Activated naive CD8-positive, alpha-beta T cell treated with anti-CD3 and anti-CD28 coated beads, Interleukin-2, amount 50 U/mL, for 24 hours (primary cell): ENCODE measurements at places on chromosomes 2 and 18.

DNA sequence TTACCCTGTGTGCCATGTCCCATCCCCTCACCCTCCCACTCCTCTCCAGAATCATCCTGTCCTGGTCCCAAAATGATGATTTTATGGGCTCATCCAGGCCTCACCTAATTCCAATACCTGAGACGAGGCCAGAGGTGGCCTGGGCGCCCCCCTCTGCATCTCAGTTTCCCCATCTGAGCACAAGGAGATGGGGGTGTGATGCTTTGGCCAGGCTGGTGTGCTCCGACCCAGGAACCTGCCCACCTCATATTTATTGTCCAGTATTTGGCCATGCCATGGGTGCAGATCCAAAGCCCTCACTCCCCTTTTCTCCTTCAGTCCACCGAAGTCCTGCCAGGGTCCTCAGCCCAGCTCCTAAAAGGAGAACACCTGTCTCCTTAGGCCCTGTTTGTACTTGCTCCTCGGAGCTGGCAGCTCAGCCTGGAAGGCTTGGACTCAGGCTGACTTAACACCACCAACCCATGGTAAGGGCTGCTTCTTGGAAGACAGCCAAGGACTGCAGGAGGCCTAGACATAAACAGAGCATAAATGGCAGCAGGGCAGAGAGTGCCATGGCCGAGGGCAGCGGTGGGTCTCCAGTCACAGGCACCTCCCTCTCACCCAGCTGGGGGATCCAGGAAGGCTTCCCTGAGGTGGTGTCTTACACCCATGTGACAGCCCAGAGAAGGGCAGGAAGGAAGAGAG lies 3.6 kb downstream of the TEX51 start:
- no peak for DNase-seq

DNA sequence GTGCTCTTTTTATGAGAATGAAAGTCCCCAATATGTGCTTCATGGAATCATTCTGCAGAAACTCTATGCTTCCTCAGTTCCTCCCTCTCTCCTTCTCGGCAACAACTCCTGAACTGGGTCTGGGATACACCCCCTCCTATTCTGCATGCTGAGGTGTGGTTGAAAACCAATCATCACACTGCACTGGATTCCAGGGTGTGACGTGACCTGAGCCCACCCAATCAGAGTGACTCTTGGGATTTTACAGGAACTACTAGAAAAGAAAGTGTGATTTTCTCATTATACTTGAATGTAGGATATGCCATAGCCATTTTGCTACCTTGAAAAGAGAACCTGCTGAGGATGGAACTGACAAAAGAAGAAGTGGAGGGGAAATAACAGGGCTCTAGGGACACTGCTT lies 36.3 kb downstream of the ACVR1 start:
- no peak for DNase-seq

DNA sequence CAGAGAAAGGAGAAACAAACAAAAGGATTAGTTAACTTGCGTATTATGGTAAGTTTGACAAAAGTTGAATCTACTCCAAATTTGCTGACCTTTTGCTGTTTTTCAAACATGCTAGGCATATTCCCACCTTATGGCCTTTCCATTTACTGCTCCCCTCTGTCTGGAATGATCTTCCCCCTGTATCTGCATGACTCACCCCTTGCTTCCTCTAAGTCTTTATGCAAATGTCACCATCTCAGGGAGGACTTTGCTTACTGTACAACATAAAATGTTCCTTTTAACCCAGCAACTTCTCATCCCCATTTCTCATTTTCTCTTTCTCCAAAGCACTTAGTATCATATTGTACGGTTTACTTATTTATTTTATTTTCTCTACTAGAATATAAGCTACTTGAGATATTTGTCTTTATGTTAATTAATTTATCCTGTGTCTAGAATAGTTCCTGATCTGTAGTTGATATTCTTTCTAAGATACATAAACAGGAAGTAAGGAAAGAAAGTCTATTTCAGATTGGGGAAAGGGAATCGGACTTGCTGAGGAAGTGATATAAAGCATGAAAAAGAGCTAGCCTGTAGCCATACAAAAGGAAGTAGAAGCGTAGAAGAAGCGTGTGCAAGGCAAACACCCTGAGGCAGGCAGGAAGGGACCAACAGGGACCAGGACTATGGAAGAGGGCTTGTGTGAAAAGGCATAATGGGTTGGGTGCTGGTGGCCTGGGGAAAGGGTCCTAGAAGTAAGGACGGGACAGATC lies 144.9 kb upstream of the ERBB4 start:
- DNase-seq: no peak

GRCh38 chr2:19944205-19944845 lies 42.5 kb upstream of the TTC32 start:
- no peak for DNase-seq

- DNase-seq: no peak
Measured at GRCh38 chr2:119104414-119104813, 54.1 kb downstream of the C1QL2 start.

DNA sequence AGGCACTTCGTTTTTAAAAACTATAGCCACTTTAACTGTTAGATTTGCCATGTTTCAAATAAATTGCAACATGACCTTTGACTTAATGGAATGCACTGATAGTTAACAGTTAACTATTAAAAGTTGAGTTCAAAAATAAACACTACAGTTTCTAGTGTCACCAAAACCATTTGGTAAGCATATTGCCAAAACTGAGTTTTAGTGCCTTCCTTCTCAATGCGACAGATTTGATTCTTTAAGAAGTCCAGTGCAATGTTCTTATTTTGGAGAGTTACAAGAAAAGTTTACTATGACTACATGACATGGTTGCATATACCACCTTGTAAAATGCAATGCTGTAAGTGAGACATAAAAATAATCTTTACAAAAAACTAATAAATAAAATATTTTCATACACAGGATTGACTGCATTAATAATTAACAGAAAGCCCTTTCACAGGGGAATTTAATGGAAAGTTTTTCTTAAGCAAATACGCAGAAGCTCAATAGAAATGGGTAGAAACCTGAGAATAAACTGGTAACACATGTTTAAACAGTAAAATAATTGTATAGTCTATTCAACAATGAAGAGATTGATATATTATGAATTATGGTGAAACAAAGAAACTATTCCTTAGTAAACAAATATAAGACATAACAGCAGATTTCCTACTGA lies 53.8 kb downstream of the GRB14 start:
- no peak for DNase-seq

- DNase-seq: no peak
Measured at GRCh38 chr2:100242476-100242875, 79.8 kb downstream of the LONRF2 start.

GRCh38 chr2:235926229-235926628 lies 242.0 kb downstream of the GBX2 start:
- no peak for DNase-seq

GRCh38 chr18:13424363-13424762 lies 205.8 kb downstream of the LDLRAD4 start:
- no peak for DNase-seq

- no peak for DNase-seq
Measured at GRCh38 chr2:31729442-31730092, 148.8 kb upstream of the SRD5A2 start.

DNA sequence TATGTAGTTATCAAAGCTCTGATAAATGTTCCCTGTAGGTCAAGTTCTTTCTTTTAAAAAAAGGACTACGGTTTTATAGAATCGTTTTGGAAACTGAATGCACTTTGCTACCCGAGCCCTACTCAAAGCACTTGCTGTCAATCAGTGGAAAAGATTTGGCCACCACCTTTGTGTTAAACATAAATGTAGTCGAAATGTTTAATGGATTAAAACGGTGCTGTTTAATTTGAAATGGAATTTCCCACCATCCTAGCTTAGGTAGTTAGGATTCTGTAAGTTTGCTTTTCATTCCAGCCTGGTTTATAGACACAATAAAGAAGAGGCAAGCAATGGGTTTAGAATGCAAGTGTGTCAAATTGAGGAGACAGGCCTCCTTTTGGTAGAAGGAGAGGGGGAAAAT lies 69.4 kb upstream of the MMADHC start:
- DNase-seq: no peak

- DNase-seq: no peak
Measured at GRCh38 chr2:238967031-238967977, 119.4 kb downstream of the TWIST2 start.

DNA sequence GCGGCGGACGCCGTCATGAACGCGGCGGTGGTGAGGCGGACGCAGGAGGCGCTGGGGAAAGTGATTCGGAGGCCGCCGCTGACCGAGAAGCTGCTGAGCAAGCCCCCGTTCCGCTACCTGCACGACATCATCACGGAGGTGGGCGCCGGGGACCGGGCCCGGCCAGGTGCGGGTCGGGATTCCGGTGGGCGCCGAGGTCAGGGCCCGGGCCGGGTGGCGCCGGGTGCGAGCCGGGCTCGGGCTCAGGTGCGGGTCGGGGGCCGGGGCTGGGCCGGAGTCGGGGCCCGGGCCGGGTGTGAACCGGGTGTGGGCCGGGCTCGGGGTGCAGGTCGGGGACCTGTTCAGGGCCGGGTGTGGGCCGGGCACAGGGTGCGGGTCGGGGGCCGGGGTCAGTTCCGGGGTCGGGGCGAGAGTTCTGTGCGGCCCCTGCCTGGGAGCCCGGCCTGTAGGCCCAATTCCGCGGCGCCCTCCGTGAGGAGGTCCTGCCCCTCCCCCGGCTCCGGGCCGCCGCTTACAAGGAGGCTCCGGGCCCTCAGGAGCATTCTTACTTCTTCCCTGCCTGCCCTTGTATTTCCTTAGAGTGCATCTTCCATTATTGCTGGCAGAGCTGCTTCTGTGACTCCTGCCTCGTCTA lies 447 bp downstream of the TRAF3IP1 start:
- peak; percentile 10 for DNase-seq

- DNase-seq: no peak
Measured at GRCh38 chr2:122545821-122546220, 790.4 kb downstream of the TSN start.

DNA sequence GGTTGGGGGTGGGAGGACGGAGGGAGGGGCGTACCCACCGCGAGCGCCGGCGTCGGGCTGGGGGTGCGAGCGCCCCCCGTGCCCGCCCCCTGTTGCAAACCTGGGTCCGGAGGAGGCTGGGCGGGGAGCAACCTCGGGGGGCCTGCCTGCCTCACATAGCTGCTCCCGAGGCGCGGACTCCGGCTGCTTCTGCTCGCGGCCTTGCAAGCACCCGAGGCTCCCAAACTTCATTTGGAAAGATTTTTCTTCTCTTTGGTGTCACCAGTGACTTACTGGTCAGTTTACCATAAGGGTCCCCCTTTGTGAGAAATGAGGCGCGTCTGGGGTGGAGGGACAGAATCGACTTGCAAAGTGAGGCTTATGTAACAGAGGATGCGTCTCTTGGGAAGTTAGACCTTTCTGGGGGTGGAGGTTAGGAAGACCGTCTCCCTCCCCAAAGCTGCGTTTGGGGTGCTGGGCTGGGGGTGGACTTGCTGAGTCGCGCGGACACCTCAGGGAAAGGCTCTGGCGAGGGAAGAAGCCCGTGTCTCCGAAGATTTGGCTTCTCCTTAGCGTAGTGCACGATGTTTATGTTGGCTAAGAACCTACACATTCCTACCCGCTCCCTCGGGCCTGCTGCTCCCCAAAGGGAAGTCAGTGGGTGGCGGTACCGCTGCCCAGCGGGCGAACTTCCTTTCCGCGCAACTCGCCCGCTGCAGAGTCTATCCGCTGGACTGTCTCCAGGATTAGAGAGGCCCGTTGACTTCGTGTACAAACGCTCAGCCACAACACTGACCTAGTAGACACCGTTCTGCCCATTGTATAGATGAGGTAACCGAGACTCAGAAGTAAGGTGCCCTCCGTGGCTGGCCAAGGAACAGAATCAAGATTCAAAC lies 559 bp downstream of the TMEM37 start:
- DNase-seq: no peak

- no peak for DNase-seq
Measured at GRCh38 chr2:218605432-218605831, 2.3 kb upstream of the PLCD4 start.

- no peak for DNase-seq
Measured at GRCh38 chr2:135169900-135170753, 118.0 kb downstream of the RAB3GAP1 start.

DNA sequence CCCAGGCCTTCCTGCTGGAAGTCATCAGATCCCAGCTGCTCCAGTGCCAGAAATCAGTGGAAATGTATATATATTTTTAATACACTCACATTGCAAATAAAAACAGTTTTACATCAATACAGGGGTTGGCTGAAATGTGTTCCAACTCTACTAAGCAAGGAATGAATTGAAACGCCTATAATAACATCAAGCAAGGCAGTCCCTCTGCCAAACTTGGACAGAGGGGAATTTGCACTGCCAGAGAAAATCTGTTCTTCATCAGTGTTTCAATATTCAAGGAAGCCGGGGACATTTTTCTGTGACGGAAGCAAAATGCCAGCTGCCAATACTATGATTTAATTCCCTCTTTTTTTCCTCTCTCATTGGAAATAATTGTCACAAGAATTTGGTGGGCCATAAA lies 335.3 kb downstream of the TNS1 start:
- no peak for DNase-seq

DNA sequence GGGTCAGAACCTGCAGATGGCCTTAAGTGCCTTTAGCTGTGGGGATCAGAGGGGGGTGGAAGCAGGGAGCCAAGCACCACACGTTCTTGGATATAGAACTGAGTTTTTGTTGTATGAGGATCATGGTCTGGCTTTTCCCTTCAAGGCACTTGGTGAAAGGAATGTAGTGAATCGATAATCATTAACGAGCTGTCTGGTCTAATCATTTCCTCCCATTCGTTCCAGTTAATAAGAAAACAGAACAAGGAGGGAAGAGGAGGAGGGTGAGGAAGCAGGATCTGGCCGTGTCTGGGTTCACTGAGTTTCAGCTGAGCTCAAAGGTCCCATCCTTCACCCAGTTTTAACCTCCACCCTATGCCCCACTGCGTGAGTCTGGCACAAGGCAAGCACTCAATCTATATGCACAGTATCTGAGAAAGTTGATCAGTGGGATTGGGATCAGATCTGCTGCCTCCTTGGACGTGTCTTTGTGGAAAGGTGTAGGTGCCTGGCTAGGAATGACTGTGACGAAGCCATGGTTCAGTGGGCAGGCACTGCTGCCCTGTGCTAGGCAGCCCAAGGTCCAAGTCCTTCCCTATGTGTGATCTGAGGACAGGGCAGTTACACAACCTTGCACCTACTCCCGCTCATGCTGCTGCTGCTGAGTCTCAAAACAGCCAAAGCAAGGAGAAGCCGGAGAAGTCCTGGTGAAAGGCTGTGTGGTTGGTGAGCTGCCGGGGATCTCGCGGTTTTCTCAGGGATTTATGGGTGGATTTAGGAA lies 54.8 kb downstream of the GALNT14 start:
- no peak for DNase-seq

DNA sequence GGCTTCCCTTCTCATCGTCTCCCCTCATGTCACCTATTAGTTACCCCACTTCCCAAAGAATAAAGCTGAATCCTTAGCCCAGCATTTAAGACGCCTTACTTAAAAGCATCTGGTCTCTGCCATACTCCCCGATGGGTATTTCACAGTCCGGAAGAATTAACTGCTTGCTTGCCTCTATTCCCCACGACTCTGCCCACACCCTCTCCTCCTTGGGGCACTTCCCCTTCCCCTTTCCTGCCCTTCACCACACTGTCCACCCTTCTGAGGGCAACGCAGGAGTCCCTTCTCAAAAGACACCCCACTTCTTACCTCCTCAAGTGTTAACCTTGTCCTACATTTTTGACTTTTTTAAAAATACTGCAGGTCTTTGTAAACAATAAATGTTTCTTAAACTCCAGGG lies 60.1 kb upstream of the RMP24 start:
- DNase-seq: no peak

GRCh38 chr2:204108330-204108751 lies 171.8 kb downstream of the ICOS start:
- DNase-seq: peak; percentile 53

GRCh38 chr2:30029804-30030203 lies 108.4 kb upstream of the ALK start:
- no peak for DNase-seq
